Effector memory CD4-positive, alpha-beta T cell (primary cell): ENCODE measurements at places on chromosomes 13 and 19.

GRCh38 chr19:3073931-3074595 is 11.8 kb upstream of the TLE5 start:
- no peak for DNase-seq

DNA sequence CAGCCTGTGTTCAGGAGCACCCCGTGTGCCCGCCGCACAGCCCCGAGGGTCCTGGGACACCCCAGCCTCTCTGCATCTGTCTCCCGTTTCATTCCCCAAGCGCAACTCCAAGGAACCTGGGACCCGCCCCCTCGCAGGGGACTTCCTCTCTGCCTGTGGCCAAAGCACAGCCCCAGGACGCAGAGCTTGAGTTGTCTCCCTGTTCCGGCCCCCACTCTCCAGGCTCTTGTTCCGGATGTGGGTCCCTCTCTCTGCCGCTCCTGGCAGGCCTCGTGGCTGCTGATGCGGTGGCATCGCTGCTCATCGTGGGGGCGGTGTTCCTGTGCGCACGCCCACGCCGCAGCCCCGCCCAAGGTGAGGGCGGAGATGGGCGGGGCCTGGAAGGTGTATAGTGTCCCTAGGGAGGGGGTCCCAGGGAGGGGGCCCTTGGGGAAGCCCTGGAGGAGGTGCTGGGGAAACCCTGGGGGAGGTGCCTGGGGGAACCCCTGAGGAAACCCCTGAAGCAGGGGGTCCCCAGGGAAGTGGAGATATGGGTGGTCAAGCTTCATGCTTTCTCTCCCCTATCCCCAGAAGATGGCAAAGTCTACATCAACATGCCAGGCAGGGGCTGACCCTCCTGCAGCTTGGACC is 1.3 kb downstream of the HCST start:
- DNase-seq, result peak; percentile 85

DNA sequence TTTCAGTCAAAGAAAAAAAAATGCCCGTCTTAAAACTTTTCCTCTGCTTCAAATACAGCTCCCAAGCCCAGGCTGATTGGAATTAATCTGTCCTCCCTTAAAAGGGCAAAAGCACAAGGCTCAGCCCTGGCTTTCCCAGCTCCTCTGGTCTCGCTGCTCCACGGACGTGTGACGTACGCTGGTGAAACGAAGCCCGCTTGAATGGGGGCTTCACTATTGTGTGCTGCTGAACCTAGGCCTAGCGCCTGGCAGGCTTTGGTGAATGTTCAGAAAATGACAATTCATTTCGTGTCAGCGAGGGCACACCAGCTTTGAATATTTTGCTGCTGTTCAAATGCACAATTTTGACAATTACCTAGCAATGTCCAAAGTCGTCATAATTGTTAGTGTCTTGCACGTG is 615 bp upstream of the ZNF135 start:
- DNase-seq, result no peak

DNA sequence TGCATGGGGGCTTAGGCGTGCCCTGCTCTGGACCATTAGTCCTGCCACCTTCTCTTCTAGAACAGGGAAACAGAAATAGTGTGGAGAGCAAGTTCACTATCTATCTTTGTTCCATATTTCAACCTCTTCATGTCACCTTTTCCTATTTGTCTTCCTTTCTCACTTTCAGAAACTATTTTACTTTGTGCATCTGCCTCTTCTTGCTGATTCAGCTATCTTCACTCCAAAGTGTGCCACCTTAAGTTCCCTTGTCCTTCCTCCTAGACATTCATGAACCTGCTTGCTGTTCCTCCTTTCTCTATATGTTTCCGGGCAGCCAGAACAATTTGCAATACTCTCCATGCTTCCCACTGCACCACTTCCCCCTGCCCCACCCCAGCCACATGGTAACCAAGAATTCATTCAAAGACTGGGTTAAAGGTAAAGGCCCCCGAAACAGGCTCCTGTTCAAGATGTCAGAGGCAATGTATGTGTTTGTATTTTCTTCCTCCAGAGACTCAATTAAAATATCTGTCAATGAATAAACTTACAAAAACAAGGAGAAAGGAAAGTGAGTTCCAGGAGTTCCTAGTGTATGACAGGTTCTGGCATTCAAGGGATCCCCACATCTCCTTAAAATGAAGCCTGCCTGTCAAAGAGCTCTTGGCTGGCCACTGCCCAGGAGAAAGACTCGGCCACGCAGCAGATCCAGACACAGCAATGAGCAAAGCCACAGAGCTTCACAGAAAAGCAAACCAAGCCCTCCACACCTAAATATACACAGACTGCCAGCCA is 268.1 kb downstream of the DNAJC15 start:
- DNase-seq, result no peak

GRCh38 chr13:34344816-34345215 is 526.9 kb downstream of the RFC3 start:
- DNase-seq, result no peak
